Mammary epithelial cell (primary cell): ENCODE measurements at places on chromosomes 1 and 21.

DNA sequence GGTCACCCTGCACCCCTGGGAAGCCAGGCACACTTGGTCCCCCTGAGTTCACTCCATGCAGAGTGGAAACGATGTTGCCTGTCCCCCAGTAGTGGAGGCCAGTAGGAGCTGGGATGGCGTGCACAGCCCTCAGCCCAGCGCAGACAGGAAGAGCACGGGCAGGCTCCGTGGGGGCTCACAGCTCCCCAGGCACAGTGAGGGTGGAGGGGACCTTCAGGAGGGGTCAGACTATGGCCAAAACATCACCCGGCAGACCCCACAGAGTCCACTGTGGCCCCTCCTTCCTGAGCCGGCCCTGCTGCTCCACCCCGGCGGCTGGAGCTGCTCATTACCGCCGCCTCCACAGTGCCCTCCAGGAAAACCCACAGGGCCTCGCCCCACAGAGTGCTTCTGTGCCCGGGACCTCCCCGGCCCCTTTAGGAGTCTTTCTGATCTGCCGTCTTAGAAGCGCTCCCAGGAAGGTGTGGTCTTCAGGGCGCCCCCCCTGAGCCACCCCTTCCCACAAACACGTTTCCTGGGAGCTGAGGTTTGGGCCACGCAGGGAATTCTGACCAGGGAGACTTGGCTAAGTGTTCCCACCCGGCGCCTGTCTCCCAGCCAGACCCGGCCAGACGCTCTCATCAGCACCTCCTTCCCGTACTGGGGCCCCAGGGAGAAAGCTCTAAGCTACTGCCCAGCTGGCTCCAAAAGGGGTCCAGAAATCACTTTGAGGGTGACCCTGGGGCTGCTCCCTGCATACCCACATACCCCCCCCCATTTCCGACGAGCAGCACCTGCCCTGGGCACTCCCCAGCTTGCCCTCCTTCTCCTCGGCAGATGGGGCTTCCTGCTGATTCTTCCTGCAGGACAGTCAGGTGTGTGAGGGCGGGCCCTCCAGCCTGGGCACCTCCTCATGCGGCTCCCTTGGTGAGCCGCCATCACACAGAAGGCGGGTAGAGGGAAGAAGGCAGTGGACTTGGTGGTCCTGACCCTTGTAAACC, 38.8 kb downstream of the RIPK4 start:
- DNase-seq: no peak

- DNase-seq: no peak
Measured at GRCh38 chr1:8970870-8971337, 25.2 kb downstream of the CA6 start.

GRCh38 chr1:168141871-168142385, 5.2 kb upstream of the GPR161 start:
- no peak for DNase-seq

GRCh38 chr1:183089025-183089639, 65.9 kb downstream of the LAMC1 start:
- no peak for DNase-seq

DNA sequence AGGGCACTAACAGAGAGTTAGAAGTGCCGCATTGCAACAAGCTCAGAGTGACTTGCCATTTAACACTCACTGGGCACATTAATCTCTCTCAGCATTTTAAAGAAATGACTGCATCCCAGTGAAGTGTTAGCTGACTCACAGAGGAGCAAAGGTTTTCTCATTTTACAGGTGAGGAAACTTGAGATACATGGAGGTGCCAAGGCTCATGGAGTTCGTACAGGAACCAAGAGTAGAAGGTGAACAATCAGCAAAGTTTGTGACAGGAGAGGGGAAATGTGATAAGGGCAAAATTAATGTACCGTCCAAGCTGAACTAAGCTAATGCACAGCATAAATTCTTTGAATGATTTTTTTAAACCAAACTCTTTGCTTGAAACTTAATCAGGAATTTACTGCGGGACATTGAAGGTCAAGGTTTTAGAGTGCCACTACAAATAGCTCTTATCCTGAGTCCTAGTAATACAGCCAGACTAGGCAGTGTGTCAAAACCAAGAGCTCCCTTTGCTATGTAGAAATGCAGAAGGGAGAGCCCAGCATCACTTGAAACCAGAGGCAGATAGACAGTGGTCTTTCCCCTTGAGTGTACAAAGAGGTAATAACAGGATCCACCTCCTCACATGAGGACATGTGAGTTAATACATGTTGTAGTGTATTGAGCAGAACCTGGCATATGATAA, 22.4 kb upstream of the NTPCR start:
- no peak for DNase-seq

DNA sequence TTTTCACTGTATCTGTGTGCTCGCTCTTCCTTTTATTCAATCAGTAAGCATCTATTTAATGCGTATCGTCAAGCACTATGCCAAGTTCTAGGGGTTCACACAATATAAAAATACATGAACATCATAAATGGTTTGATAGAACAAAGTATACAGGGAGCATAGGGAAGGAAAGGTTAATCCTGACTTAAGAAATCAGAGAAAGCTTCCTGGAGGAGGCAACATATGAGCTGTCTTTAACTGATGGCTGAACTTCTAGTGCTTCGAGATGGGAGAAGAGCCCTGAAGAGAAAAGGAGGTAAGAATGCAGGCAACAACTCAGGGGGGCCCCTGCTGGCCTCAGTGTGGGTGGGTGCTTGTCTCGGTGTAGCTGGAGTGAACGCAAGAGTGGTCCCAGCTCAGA, 63.6 kb upstream of the GALNT2 start:
- DNase-seq: no peak
